ENCODE measurements at places on chromosomes 6 and 20.

DNA sequence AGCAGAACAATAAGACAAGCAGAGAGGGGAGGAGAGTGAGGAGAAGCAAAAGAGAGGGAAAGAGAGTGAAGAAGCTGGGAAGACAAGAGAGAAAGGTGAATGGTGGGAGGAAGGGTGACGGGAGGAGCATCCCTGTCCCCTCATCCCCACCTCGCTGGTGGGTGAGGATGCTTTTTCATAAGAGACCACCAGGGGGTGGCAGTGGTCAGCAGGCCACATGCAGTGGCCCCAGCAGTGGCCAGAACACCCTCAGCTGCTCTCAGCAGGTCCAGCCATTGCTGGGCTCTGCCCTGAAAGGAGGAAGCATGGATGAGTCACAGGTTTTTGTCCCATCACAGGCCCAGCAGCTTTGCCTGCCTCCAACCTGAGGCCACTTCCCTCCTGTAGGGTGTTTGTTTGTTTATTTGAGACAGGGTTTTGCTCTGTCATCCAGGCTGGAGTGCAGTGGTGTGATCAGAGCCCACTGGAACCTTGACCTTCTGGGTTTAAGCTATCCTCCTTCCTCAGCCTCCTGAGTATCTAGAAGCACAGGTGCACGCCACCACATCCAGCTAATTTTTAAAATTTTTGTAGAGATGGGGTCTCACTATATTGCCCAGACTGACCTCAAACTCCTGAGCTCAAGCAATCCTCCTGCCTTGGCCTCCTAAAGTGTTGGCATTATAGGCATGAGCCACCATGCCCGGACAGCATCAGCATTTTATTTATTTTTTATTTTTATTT is 24.0 kb downstream of the FGD2 start:
- DNase-seq, result peak; percentile 85
- H3K27me3 ChIP-seq, result no peaks in the 10 kb centered on the region
- no peak overlapping the region for H3K4me3 ChIP-seq
- no peak overlapping the region for H3K27ac ChIP-seq
- H3K36me3 ChIP-seq, result no peaks in the 10 kb centered on the region
- H3K4me1 ChIP-seq, result no peaks in the 10 kb centered on the region

- H3K27me3 ChIP-seq, result no peaks in the 10 kb centered on the region
- peak; percentile 70 for DNase-seq
- no peak overlapping the region for H3K4me3 ChIP-seq
- H3K27ac ChIP-seq, result peak overlapping the region; percentile 34
Observed at GRCh38 chr6:142395768-142396231, 94.0 kb downstream of the ADGRG6 start.

GRCh38 chr6:143159001-143159400 is 98.3 kb downstream of the AIG1 start:
- no peak overlapping the region for H3K27ac ChIP-seq
- H3K4me3 ChIP-seq, result no peak overlapping the region
- no peak for DNase-seq
- H3K36me3 ChIP-seq, result no peaks in the 10 kb centered on the region
- peaks cover under 1% of the 10 kb centered on the region for H3K4me1 ChIP-seq

DNA sequence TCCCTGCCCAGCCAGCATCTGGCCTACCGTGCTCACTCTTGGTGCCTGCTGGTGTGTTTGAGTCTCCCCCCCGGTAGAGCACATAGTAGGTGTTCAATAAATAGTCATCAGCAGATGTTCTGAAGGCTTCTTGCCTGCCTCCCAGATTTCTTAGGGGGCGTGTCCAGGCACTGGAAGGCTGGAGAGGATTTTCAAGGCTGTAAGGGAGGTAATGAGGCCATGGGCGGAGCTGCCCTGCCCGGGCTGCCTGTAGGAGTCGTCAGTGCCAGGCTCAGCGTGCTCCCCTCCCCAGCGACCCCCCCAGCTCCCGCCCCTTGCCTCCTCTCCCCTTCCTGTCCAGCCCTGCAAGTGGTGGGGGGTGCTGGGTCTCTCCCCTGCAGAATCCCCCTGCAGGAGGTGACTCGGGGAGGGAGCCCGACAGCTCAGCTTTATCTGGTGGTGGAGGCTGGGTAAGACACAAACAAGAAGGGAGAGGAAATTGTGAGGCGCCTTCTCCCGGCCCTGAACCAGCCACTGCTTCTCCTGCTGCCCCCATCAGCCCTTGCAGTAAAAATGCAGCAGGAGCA is 55.9 kb downstream of the BCAS4 start:
- H3K36me3 ChIP-seq, result no peaks in the 10 kb centered on the region
- no peak overlapping the region for H3K4me3 ChIP-seq

- no peaks in the 10 kb centered on the region for H3K27me3 ChIP-seq
- DNase-seq, result no peak
- H3K36me3 ChIP-seq, result no peaks in the 10 kb centered on the region
- H3K27ac ChIP-seq, result no peak overlapping the region
- H3K4me1 ChIP-seq, result no peaks in the 10 kb centered on the region
Observed at GRCh38 chr6:40287296-40287850, 299.8 kb downstream of the LRFN2 start.

DNA sequence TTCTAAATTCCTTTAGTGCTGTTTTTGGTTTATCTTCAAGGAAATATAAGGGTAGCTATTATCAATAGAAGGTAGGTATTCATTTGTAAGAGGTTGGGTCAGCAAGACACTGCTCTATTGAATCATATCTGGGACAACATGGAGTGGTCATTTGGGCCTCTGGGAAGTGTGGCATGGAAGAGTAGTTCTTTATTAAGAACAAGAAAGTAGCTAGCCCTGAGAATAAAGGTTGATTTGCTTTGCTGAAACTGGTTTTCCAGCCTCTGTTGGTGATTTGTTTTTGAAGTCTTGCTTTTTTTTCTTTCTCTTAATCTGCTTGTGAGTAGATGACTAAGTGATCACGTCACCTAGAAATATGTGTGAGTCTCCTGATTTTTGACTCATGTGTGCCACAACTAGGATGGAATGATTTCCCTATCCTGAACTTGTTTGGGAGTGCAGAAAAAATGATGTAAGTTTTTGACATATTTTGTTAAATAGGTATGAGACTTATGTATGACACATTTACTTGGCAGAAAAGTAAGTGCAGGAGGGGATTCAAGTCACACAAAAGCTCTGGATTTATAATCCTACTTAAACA is 381.8 kb downstream of the CENPW start:
- no peaks in the 10 kb centered on the region for H3K36me3 ChIP-seq
- no peak overlapping the region for H3K27ac ChIP-seq
- no peak overlapping the region for H3K4me3 ChIP-seq

DNA sequence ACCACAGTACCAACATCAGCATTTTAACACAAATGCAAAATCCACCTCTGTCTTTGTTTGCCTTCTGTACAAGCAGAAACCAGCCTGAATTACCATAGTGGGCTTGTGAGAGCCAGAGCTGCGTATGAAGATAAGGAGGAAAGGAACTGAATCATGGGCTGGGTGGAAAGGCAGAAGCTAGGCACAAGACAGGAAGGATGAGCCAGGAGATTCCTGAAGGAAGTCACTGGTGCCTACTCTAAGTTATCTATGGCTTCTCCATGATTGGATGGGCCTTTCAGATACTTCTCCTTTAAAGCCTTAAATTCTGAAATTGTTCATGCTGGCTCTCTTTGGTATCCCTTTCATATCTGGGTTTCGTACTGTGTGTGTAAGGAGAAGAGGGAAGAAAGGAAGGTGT is 140.6 kb downstream of the LCA5 start:
- H3K27ac ChIP-seq, result no peak overlapping the region
- H3K27me3 ChIP-seq, result no peaks in the 10 kb centered on the region
- no peaks in the 10 kb centered on the region for H3K36me3 ChIP-seq
- no peak overlapping the region for H3K4me3 ChIP-seq

DNA sequence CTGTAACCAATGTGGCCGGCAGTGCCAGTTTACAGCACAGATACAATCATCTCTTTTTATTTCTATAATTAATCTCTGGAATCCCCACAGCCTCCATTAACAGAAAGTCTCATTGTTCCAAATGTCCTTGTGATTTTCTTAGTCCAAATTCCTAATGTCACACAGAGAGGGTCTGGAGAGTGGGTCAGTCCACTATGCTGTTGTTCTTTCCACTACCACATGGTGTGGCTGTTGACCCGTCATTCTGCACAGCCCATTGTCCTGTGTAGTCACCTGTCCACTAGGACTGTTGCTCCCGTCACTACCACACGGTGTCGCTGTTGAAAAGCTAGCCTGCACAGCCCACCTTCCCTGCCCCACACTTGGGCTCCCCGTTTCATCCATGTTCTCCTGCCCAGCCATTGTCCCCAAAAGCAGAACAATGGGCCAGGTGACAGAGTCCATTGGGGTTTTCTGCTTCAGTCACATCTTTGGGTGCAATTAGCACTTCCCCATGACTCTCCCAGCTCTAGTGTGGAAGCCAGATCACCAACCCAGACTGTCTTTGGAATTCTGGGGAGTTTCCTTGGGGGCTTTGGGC is 8.6 kb upstream of the LBP start:
- no peaks in the 10 kb centered on the region for H3K27me3 ChIP-seq
- H3K4me1 ChIP-seq, result no peaks in the 10 kb centered on the region
- no peak overlapping the region for H3K27ac ChIP-seq
- peak; percentile 66 for DNase-seq

DNA sequence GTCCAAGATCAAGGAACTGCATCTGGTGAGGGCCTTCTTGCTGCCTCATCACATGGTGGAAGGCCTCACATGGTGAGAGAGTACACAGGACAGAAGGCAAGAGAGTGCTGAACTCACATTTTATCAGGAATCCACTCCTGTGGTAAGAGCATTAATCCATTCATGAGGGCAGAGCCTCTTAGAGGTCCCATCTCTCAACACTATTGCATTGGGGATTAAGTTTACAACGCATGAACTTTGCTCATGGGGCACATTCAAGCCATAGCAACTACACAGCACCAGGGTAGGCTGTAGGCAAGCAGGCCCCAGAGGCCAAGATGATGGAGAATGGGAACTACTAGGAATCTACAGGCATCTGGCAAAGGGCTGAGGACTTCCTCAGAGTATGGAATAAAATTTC is 10.0 kb upstream of the TGIF2 start:
- no peaks in the 10 kb centered on the region for H3K27me3 ChIP-seq
- no peak for DNase-seq
- H3K36me3 ChIP-seq, result no peaks in the 10 kb centered on the region
- H3K4me1 ChIP-seq, result no peaks in the 10 kb centered on the region

DNA sequence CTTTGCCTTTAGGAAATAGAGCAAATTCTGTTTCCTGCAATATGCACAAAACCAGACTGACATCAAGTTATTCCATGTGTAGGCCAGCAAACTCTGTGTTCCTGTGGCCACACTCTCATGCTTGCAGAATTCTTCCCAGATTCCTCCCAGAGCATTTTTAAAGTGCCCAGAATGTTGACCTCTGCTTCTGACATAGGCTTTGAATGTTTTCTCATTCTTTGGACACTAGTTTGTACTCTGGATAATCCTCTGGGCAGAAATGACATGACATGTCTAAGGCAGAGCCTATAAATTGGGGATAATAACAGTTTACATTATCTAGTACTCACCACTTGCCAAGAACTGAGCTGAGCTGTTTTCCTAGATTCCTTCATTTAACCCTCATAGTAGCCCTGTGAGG is 9.2 kb upstream of the EFHC1 start:
- no peaks in the 10 kb centered on the region for H3K36me3 ChIP-seq
- no peak for DNase-seq
- H3K4me1 ChIP-seq, result no peaks in the 10 kb centered on the region

DNA sequence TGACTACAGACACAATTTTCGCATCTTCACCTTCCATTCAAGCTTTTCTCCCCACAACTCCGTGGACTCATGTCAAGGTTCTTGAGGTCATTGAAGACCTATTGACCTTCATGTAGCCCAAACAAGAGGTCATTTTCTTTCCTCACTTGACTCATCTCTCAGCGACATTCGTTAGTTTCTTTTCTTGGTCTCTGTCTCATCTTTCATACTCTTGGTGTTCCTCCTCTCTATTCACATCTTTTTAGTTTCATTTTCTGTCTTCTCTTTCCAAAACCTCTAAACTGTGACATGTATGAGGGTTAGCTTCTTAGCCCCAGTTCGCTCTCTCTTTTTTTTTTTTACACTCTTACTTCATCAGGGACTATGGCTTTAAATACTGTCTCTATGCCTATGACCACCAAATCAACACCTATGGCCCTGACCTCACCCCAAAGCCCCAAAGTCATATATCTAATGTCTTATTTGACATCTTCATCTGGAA is 128.6 kb upstream of the BACH2 start:
- H3K27me3 ChIP-seq, result 0 out of 2 replicates have a peak, but pooled peaks cover 4% of the 10 kb centered on the region
- DNase-seq, result no peak
- no peaks in the 10 kb centered on the region for H3K36me3 ChIP-seq
- H3K4me1 ChIP-seq, result no peaks in the 10 kb centered on the region

GRCh38 chr6:89044328-89045010 is 36.1 kb upstream of the PNRC1 start:
- H3K4me3 ChIP-seq, result no peak overlapping the region
- DNase-seq, result no peak
- no peaks in the 10 kb centered on the region for H3K36me3 ChIP-seq
- no peaks in the 10 kb centered on the region for H3K27me3 ChIP-seq

DNA sequence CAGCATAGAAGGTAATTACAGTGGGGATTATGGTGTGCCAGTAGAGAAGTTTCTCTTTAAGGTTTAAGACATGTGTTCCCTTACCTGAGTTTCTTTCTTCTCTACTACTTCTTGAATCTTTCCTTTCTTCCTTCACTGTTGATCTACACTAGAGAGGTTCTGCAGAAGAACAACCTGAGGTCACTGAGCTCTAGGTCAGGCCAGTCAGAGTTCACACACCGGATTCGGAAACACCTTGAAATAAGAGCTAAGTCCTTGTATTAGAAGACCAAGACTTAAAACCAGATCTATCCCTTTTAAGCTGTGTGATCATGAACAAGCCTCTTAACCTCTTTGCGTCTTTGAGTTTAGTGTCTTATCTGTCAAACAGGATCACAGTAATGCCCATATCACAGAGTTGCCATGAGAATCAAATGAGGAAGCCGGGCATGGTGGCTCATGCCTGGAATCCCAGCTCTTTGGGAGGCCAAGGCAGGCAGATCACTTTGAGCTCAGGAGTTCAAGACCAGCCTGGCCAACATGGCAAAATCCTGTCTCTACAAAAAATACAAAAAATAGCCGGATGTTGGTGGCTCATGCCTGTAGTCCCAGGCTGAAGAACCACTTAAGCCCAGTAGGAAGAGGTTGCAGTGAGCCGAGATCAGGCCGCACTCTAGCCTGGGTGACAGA is 22.0 kb upstream of the TGM3 start:
- DNase-seq, result no peak
- H3K27me3 ChIP-seq, result peaks cover 5% of the 10 kb centered on the region
- no peaks in the 10 kb centered on the region for H3K4me1 ChIP-seq
- H3K4me3 ChIP-seq, result no peak overlapping the region
- no peaks in the 10 kb centered on the region for H3K36me3 ChIP-seq
- no peak overlapping the region for H3K27ac ChIP-seq

- H3K4me3 ChIP-seq, result no peak overlapping the region
- no peak for DNase-seq
- no peaks in the 10 kb centered on the region for H3K27me3 ChIP-seq
- H3K27ac ChIP-seq, result no peak overlapping the region
- H3K4me1 ChIP-seq, result no peaks in the 10 kb centered on the region
- H3K36me3 ChIP-seq, result no peaks in the 10 kb centered on the region
Observed at GRCh38 chr6:159116343-159116742, 52.9 kb upstream of the FNDC1 start.

DNA sequence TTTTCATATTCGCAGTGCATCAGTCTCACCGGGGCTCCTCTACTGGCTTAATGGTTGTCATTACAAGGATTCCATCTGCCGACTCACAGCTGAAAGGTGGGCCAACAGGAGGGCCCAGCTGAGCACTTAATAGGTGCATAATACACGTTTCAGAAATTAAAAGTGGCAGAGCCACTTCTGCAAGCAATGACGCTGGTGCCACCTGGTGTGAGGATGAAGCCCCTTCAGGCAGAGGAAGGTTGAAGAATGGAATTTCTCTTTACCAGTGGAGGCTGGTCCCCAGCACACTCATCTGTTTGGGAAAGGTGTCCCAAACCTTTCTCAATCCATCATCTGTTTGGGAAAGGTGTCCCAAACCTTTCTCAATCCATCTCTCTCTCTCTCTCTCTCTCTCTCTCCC is 8.2 kb upstream of the STMND1 start:
- no peak overlapping the region for H3K27ac ChIP-seq
- peaks cover 3% of the 10 kb centered on the region for H3K4me1 ChIP-seq
- no peaks in the 10 kb centered on the region for H3K36me3 ChIP-seq
- H3K4me3 ChIP-seq, result no peak overlapping the region
- H3K27me3 ChIP-seq, result no peaks in the 10 kb centered on the region

Data from SJCRH30 (cell line).